ENCODE measurements at places on chromosomes 5 and 9.

DNA sequence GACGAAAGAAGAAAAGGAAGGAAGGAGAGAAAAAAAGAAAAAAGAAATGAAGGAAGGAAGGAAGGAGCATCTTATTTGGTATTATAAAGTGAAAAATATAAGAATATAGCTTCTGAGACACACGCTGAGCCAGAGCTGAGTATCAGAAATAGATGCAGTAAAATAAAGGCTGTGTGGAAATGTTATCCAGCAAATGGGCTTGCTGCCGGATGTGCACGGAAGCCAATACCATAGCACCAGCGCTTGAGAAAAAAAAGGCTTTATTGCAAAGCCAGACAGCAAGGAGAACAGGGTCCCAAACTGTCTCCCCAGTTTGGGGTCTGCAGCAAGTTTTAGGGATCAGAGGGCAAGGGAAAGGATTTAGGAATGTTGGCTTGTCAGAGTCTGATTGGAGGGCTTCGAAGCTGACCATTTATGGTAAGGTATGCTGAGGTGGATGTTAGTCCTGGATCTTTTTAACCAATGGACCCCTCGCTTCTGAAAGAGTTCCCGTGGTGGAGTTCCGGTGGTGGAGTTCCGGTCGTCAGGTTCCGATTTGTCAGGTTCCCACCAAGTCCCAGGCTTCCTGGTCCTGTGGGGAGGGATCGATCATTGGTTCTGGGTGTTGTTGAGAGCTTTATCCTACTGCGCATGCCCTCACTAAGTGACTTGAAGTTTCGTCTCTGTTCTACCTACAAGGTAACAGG is 70.4 kb downstream of the SFXN1 start:
- DNase-seq: no peak

- no peak for DNase-seq
Measured at GRCh38 chr9:83285445-83286225, 222.7 kb upstream of the RASEF start.

GRCh38 chr5:34533582-34534522 is 122.3 kb upstream of the RAI14 start:
- DNase-seq: no peak

DNA sequence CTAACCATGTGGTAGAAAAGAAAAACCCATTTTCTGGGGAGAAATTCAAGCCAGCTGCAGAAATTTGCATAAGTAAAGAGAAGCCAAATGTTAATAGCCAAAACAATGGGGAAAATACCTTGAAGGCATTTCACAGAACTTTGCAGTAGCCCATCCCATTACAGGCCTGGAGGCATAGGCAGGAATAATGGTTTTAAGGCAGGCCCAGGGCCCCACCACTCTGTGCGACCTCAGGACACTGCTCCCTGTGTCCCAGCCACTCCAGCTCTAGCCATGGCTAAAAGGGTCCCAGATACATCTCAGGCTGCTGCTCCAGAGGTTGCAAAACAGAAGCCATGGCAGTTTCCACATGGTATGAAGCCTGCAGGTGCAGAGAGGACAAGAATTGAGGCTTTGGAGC is 253.3 kb downstream of the CTNND2 start:
- no peak for DNase-seq

- no peak for DNase-seq
Measured at GRCh38 chr9:124761710-124762109, 9.4 kb downstream of the NR6A1 start.

DNA sequence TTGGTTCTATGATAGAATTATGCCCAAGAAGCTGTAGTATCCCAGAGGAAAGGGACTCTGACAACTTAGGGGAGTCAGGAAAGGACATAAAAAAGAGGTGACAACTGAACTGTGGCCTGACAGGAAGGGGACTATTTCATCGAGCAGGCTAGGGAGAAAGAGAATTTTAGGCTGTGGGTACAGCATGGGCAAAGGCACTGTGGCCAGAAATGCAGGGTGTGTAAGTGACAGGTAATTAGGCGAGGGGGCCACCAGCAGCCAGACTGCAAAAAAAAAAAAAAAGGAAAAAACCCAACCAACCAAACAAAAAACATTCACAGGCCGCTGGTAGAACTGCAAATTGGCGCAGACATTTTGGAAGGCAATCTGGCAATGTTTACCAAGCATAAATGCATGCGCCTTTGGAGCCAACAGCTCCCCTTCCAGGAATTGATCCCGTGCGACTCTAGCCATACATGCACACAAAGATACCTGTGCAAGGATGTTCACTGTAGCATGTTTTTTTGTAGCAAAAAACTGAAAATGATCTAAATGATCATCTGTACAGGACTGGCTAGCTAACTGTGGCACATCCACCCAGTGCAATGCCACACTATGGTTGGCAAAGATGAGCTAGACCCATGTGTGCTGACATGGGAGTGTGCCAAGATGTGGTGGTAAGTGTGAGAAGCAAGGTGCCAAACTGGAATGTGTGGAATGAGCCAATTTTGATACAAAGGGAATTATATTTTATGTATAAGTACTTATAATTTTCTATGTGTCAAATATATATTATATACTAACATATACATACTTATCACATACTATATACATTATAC is 1.1 kb downstream of the EIF4E1B start:
- no peak for DNase-seq

GRCh38 chr5:16454686-16455085 is 10.9 kb downstream of the ZNF622 start:
- DNase-seq: no peak

DNA sequence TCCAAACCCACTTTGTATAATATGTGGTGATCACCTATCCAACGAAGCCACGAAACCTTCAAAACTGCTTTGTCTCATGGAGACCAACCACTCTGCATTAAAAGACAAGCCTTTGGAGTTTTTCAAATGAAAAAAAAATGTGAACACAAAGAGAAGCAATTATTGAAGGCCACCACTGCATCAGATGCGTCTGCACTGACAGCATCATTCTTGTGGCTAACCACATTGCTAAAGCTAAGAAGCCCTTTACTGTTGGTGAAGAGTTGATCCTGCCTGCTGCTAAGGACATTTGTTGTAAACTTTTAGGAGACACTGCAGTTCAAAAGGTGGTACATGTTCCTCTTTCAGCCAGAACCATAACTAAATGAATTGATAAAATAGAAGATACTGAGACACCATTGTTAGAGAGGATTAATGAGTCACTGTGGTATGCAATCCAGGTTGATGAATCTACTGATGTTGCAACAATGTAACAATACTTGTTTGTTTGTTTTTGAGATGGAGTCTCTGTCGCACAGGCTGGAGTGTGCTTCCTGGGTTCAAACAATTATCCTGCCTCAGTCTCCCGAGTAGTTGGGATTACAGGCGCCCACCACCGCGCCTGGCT is 45.4 kb downstream of the TAF11L14 start:
- no peak for DNase-seq

DNA sequence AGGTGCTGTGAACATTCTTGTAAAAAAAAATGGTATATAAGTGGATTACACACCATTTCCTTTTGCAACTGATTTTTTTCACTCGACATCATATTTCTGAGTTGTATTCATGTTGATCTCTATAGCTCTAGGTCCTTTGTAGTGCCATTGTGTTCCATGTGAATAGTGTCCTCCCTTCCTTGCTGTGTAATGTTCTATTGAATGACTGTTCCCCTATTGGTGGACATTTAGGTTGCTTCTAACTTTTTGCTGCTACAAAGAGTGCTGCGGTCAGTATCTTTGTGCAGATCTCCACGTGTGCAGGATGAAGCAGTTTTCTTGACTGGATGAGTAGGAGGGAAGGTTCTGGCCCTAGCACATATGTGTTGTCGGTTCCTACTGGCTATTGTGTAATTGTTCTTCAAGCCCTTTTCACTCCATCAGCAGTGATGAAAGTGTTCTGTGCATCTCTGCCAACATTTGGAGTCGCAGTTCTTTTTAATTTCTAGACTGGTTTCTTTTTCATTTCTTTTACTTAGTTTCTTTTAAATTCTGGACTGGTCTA is 20.2 kb downstream of the DAB2IP start:
- no peak for DNase-seq

DNA sequence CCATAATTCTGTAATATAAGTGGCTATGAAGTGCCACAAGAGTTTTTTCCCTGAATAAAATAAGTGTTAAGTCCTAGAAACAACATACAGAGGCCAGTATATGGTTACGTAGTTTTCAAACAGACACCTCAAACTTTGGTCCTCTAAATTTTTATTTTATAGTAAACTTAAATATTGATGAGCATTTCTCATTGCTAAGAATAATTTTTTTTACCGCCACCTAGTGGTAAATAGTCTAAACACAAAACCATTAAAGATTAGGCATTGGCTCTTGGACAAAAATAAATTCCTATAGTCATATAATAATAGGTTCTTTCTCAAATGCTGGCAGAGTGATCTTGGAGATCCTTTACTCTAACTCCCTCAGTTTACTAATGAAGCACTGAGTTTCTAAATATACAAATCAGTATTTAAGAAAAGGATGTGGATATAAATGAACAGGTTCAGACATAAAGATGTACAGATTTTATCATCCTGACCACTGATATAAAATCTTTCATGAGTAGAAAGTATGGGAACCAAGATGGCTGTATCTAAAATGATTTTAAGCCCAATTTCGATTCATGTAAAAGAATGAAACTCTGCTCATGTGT is 136.2 kb downstream of the FANCC start:
- DNase-seq: no peak

- no peak for DNase-seq
Measured at GRCh38 chr9:99336005-99336404, 113.9 kb downstream of the SEC61B start.

DNA sequence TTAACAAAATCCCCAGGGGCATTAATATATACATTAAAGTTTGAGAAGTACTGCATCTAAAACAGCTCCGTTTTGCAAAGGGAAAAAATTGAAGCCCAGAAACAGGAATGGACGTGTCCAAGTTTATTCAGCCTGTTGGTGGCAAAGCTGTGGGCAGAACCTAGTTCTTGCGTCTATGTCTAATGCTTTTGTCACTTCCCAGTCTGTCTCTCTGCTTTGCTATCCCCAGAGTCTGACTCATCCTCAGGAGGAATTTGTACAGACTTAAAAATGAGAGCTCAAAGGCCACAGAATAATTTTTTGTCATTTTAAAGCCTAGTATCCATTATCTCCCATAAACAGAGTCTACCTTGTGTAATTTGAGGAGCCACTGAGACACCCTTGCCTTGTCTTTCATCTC is 330.9 kb upstream of the GRIA1 start:
- DNase-seq: no peak

DNA sequence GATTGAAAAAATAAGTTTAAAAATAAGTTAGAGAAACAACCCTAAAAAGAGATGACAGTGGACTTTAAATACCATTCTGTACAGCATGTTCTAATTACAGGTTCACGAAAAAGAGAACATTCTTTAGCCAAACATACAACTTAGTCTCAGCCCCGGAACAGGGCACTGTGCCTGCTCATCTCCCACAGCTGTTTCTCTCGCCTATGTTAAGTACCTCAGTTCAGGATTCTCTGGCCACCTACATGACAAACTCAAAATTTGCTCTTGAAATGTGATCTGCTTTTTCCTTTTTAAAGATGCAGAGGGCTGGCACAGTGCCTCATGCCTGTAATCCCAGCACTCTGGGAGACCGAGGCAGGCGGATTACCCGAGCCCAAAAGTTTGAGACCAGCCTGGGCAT is 52.3 kb downstream of the MYO10 start:
- no peak for DNase-seq

GRCh38 chr5:98690002-98690401 is 83.5 kb upstream of the RGMB start:
- DNase-seq: no peak

DNA sequence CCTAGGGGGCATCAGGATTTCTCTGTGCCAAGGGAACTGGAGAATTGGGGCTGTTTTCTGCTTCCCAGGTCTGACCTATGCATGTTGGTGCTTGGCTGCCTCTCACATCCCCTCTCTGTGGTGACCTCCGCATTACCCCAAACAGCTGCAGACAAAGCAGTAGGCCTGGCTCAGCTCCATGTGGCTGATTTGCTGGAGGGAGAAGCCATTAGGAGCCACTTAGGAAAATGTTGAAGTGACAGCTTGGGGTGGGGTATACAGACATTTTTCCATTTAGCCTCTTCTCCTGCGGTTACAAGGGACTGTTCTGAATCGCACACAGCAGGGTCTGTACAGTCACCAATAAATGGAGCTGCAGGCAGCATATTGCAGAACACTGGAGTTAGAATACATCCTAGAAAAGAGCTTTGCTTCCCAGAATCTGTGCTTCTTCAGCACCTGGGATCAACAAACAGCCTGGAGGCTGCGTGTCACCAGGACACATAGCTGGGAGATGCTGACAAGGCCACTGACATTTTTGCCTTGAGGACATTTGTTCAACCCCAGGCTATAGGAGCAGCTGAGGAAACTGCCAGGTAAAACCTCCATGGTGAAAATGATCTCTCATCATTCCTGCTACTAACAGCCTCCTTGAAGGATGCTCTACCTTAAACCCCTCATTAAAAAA is 335.3 kb downstream of the DIRAS2 start:
- DNase-seq: no peak

- no peak for DNase-seq
Measured at GRCh38 chr5:54148858-54149257, 161.5 kb downstream of the ARL15 start.

GRCh38 chr9:69971643-69972449 is 71.8 kb upstream of the MAMDC2 start:
- peak; percentile 4 for DNase-seq

GRCh38 chr9:72533322-72533721 is 11.9 kb downstream of the TMC1 start:
- no peak for DNase-seq

GRCh38 chr9:90815183-90815943 is 13.7 kb downstream of the SYK start:
- DNase-seq: no peak

DNA sequence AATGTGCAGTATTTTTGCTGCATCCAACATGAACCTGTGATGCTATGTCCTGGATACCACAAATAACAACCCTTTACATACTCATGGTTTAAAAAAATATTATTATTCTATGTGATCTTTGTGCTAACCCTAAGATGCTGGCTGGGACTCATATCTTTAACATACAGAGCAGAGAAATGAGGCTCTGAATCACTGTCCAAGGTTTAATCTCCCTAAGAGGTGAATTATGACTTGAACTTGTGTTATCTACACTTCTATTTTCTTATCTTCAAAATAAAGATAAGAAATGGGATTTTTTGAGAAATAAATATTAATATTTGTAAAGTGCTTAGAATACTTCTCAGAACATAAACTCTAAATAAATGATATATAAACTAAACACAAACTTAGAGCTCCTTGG is 68.8 kb upstream of the GRIA1 start:
- DNase-seq: no peak

DNA sequence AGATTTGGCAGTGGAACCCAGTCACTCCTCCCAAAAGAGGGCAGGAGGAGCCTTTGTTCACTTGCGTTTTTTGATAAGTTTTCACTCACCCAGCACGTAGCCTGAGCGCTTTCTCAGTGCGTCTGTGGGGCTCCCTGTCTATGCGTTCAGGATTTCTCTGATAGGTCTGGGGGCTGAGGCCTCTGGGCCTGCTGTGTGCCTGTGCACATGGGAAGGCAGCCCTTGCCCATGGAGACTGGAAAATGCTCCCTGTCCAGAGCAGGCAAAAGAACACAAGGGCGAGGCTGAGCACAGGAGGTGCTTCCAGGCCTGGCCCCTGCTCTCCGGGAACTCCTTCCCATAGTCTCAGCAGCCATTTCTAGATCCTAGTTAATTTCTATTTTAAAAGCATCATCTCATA is 249.9 kb downstream of the FSTL4 start:
- DNase-seq: no peak

All from caudate nucleus (tissue), 63 donors.